ENCODE measurements at places on chromosomes 7 and 10.

- H3K27ac ChIP-seq: no peak overlapping the region
- H3K27me3 ChIP-seq: no peaks in the 10 kb centered on the region
- no peak for DNase-seq
These were observed 25.4 kb upstream of the EXOC6 start for GRCh38 chr10:92822964-92823363.

DNA sequence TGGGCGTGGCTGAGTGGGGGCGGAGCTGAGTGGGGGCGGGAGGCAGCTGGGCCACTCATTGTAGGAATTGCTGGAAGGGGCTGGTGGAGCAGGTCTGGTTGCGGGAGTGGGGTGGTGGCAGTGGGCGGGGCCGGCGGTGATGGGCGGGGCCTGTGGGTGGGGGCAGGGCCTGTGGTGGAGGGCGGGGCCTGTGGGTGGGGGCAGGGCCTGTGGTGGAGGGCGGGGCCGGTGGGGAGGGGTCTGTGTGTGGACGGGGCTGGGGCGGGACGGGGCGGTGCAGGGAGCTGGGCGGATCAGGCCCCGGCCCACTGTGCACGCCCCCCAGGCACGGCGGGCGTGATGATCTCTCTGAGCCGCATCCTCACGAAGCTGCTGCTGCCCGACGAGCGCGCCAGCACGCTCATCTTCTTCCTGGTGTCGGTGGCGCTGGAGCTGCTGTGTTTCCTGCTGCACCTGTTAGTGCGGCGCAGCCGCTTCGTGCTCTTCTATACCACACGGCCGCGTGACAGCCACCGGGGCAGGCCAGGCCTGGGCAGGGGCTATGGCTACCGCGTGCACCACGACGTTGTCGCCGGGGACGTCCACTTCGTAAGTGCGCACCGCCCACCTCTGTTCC, 14.0 kb downstream of the SLC29A4 start:
- H3K4me3 ChIP-seq: peak overlapping the region; percentile 81
- peaks cover 22% of the 10 kb centered on the region for H3K27me3 ChIP-seq
- peak; percentile 43 for DNase-seq
- H3K4me1 ChIP-seq: peaks cover 12% of the 10 kb centered on the region

- no peaks in the 10 kb centered on the region for H3K4me1 ChIP-seq
- H3K27ac ChIP-seq: no peak overlapping the region
These were observed 28.0 kb upstream of the CPN1 start for GRCh38 chr10:100109670-100110069.

- H3K4me3 ChIP-seq: no peak overlapping the region
- no peak for DNase-seq
- H3K36me3 ChIP-seq: no peaks in the 10 kb centered on the region
- peaks cover 10% of the 10 kb centered on the region for H3K27me3 ChIP-seq
- no peak overlapping the region for H3K27ac ChIP-seq
These were observed 13.8 kb downstream of the GPNMB start for GRCh38 chr7:23260371-23260770.

DNA sequence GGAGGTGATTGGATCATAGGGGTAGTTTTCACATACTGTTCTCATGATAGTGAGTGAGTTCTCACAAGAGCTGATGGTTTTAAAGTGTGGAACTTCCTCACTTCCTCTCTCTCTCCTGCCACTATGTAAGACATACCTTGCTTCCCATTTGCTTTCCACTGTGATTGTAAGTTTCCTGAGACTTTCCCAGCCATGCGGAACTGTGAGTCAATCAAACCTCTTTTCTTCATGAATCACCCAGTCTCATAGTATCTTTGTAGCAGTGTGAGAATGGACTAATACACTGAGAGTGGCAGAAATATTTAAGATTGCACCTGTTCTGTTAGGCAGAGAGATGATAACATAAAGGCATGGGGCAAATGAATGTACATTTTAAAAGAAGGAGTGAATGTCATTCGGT, 507.8 kb downstream of the SORCS3 start:
- no peak for DNase-seq
- H3K27me3 ChIP-seq: no peaks in the 10 kb centered on the region
- no peak overlapping the region for H3K4me3 ChIP-seq
- no peak overlapping the region for H3K27ac ChIP-seq
- no peaks in the 10 kb centered on the region for H3K36me3 ChIP-seq

GRCh38 chr10:97450828-97451227, 4.9 kb downstream of the ZDHHC16 start:
- peaks cover 52% of the 10 kb centered on the region for H3K36me3 ChIP-seq
- DNase-seq: no peak
- no peak overlapping the region for H3K4me3 ChIP-seq
- H3K4me1 ChIP-seq: peaks cover 23% of the 10 kb centered on the region

DNA sequence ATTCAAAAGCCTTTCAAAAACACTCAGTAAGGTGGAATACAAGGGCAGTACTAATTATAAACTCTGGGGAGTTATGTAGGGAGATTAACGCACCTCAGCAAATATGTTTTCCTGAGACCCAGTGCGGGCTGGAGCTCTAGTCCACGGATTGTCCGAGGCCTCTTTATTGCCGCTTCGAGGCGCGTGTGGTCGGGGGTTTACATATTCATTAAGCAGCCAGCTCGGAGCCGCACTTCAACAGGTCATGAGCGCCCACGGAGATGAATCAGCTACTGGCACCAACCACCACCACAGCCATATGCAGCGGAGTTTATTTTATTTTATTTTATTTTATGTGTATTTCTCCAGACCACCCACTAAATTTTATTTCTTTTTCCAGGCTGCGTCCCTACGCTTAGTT, 195.9 kb upstream of the ADARB2 start:
- no peak overlapping the region for H3K4me3 ChIP-seq
- peaks cover 2% of the 10 kb centered on the region for H3K4me1 ChIP-seq
- peaks cover 7% of the 10 kb centered on the region for H3K27me3 ChIP-seq
- no peak overlapping the region for H3K27ac ChIP-seq
- H3K36me3 ChIP-seq: no peaks in the 10 kb centered on the region
- DNase-seq: no peak

GRCh38 chr7:41476460-41476803, 226.5 kb downstream of the INHBA start:
- no peak overlapping the region for H3K27ac ChIP-seq
- H3K4me3 ChIP-seq: no peak overlapping the region
- H3K36me3 ChIP-seq: no peaks in the 10 kb centered on the region
- H3K4me1 ChIP-seq: peaks cover 23% of the 10 kb centered on the region
- no peak for DNase-seq

DNA sequence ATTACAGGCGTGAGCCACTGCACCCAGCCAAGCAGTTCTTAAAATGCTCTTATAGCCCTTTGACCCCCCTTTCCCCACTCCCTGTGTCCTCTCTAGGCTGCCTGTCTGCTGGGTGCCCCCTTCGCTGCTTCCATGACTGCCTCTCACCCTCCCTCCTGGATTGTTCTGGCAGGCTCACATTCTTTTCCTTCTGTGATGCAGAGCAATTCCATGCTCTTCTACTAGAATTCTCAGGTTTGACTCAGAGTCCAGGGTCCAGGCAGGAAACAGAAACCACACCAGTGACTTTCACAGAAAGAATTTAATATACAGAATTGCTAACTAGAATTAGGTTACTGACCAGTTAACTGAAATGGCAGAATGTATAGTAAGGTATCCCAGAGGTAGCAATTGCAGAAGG, 244.8 kb downstream of the BAMBI start:
- H3K4me3 ChIP-seq: no peak overlapping the region
- no peaks in the 10 kb centered on the region for H3K4me1 ChIP-seq
- H3K36me3 ChIP-seq: no peaks in the 10 kb centered on the region

DNA sequence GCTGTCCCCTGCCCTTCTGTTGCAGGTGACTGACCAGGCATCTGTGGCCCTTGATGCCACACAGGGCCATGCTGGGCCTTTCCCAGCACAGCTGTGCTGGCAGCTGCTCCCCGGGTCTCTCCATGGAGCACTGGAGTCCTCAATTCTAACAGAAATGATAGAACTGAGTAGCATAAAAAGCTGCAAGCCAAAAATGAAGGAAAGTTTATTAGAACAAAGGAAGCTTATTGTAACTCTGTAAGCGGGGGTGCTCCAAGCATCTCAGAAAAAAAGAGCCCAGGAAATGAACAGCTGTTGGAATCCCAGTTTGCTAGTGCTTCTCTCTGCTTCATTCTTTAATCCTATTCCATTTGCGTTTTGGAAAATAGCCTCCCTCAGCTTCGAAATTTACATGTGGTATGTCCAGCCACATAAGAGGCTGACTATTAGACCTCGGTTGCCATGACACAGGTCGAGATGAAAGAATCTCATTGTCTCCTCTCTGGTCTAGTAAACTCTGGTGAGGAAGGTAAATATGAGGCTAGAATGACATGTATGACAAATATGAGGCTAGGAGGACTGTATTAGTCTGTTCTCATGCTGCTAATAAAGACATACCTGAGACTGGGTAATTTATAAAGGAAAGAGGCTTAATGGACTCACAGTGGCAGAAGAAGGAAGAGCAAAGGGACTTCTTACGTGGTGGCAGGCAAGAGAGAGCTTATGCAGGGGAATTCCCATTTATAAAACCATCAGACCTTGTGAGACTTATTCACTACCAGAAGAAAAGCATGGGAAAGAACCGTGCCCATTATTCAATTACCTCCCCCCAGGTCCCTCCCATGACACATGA, 23.7 kb downstream of the EPDR1 start:
- H3K4me3 ChIP-seq: no peak overlapping the region
- H3K4me1 ChIP-seq: no peaks in the 10 kb centered on the region
- no peaks in the 10 kb centered on the region for H3K27me3 ChIP-seq
- no peak for DNase-seq
- no peak overlapping the region for H3K27ac ChIP-seq

GRCh38 chr7:34087892-34088891, 182.9 kb downstream of the BMPER start:
- no peaks in the 10 kb centered on the region for H3K27me3 ChIP-seq
- H3K36me3 ChIP-seq: no peaks in the 10 kb centered on the region
- DNase-seq: no peak
- H3K4me1 ChIP-seq: no peaks in the 10 kb centered on the region
- no peak overlapping the region for H3K4me3 ChIP-seq
- H3K27ac ChIP-seq: no peak overlapping the region

DNA sequence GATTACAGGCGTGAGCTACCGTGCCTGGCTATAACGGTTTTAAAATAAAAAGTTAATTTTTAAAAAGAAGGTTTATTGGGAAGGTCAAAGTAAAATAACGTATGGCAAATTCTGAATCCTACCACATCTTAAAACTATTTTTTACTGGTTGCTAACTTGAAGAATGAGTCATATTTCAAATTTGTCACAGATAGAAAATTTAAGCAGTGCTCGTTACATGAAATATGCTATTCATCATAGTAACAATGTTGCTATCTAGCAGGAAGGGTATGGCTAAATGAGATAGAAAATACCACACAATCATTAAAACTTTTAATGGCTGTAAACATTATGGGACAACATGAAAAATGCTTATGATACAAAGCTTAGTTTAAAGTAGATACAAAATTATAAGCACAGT, 500.5 kb downstream of the PHTF2 start:
- H3K27me3 ChIP-seq: no peaks in the 10 kb centered on the region
- no peak overlapping the region for H3K4me3 ChIP-seq
- no peaks in the 10 kb centered on the region for H3K36me3 ChIP-seq
- DNase-seq: no peak
- no peaks in the 10 kb centered on the region for H3K4me1 ChIP-seq
- no peak overlapping the region for H3K27ac ChIP-seq

- DNase-seq: peak; percentile 94
- H3K36me3 ChIP-seq: peaks cover 44% of the 10 kb centered on the region
- H3K27ac ChIP-seq: peak overlapping the region; percentile 73
- H3K4me3 ChIP-seq: peak overlapping the region; percentile 78
These were observed 496 bp downstream of the ZNF511 start for GRCh38 chr10:133309100-133309719.

DNA sequence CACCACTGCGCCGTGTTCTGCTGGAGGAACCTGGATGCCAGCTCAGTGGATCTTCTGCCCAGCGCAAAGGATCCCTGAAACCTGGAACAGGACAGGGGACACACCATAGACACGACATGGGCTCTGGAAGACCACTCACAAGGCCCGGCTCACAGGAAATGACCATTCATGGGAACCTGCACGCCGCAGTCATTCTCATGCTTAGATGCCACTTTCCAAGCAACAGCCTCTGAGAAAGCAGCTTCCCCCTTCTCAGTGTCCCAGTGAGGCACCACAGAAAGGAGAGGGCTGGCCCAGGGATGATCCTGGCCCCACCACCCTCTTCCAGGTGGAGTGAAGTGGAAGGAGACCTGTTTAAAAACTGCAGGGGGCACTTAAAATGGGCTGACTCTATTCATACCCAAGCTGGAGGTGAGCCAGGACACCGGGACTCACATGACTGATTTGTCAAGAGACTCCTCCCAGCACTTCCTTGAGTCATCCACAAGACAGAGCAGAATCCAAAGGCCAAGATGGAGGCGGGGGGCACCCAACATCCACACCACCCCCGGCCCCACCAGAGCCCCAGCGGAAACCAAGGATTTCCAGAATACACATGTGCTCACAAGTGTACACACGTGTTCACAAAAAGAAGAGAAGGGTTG, 11.2 kb downstream of the CTBP2 start:
- no peak overlapping the region for H3K4me3 ChIP-seq
- DNase-seq: no peak
- H3K4me1 ChIP-seq: peaks cover 30% of the 10 kb centered on the region
- H3K27me3 ChIP-seq: peaks cover 75% of the 10 kb centered on the region

- DNase-seq: no peak
- no peaks in the 10 kb centered on the region for H3K36me3 ChIP-seq
- H3K4me1 ChIP-seq: no peaks in the 10 kb centered on the region
- peaks cover 9% of the 10 kb centered on the region for H3K27me3 ChIP-seq
- H3K4me3 ChIP-seq: no peak overlapping the region
These were observed 342.6 kb upstream of the ZMIZ1 start for GRCh38 chr10:78726171-78726570.

DNA sequence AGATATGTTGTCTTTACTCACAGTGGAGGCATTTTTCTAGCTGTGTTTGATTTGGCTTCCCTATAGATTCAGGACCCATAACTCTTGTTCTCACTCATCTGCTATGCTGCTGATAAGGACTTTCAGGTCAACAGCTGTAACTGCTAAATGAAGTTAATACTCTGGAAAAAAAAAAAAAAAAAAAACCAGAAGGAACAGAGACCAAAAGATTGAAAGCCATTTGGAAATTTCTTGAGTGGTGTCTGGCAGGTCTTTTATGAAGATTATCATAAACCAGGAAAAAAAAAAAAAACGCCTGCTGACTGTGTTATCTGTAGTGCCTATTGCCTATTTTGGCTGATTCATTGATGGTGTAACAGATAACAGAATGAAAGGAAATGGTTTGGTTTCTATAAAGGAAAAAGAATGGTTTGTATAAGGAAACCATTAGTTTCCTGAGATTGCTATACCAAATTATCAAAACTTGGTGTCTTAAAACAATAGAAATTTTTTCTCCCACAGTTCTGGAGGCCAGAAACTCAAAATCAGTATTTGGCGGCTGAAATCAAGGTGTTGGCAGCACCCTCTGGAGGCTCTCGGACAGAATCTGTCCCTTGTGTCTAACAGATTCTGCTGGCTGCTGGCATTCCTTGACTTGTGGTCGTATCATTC, 60.5 kb upstream of the BET1 start:
- no peak overlapping the region for H3K4me3 ChIP-seq
- no peaks in the 10 kb centered on the region for H3K27me3 ChIP-seq
- no peak overlapping the region for H3K27ac ChIP-seq

GRCh38 chr10:112294169-112294568, 11.0 kb downstream of the TECTB start:
- DNase-seq: no peak
- no peak overlapping the region for H3K27ac ChIP-seq
- H3K27me3 ChIP-seq: peaks cover 6% of the 10 kb centered on the region
